ENCODE measurements at places on chromosomes 7 and 10. TPM values are rescaled to one million over a fixed set of nuclear protein-coding genes. Genes with fewer than 3 reads are reported as not detected.

NEUROG3 gene
- polyA plus RNA-seq = not detected

ZNF365 gene
- polyA plus RNA-seq = 0.11 TPM

BMPR1A gene
- 46.0 TPM for polyA plus RNA-seq

LRMDA gene
- polyA plus RNA-seq = 5.1 TPM

TBATA gene
- not detected for polyA plus RNA-seq

NCF1 gene
- polyA plus RNA-seq = 2.2 TPM

HOXA2 gene
- polyA plus RNA-seq = 3.1 TPM

NPC1L1 gene
- 0.04 TPM for polyA plus RNA-seq

CAV2 gene
- 35.8 TPM for polyA plus RNA-seq

CFTR gene
- 0.43 TPM for polyA plus RNA-seq

KCNK18 gene
- polyA plus RNA-seq = not detected

UNCX gene
- polyA plus RNA-seq = not detected

LIPJ gene
- polyA plus RNA-seq = not detected

DUS4L gene
- polyA plus RNA-seq = 6.9 TPM

RAPGEF5 gene
- polyA plus RNA-seq = 13.9 TPM

PLXDC2 gene
- 30.7 TPM for polyA plus RNA-seq

PRTFDC1 gene
- polyA plus RNA-seq = 13.5 TPM

UTF1 gene
- not detected for polyA plus RNA-seq

H2BK1 gene
- polyA plus RNA-seq = not detected

ASB10 gene
- 6.2 TPM for polyA plus RNA-seq

CPEB3 gene
- 3.7 TPM for polyA plus RNA-seq

OR2A5 gene
- polyA plus RNA-seq = not detected

SFRP5 gene
- 1.1 TPM for polyA plus RNA-seq

FANK1 gene
- polyA plus RNA-seq = 0.71 TPM

ITGB8 gene
- 3.9 TPM for polyA plus RNA-seq

CCDC6 gene
- 17.6 TPM for polyA plus RNA-seq

TECPR1 gene
- 28.6 TPM for polyA plus RNA-seq

FAM25C gene
- not detected for polyA plus RNA-seq

TIAL1 gene
- polyA plus RNA-seq = 95.3 TPM

SNX10 gene
- polyA plus RNA-seq = 2.2 TPM

SH2B2 gene
- 17.7 TPM for polyA plus RNA-seq

LRRD1 gene
- polyA plus RNA-seq = 0.44 TPM

UBTD1 gene
- 13.8 TPM for polyA plus RNA-seq

ANXA8 gene
- not detected for polyA plus RNA-seq

SYT15 gene
- polyA plus RNA-seq = 5.2 TPM

JAZF1 gene
- 26.0 TPM for polyA plus RNA-seq

WIPF3 gene
- 16.1 TPM for polyA plus RNA-seq

FGFR2 gene
- 0.54 TPM for polyA plus RNA-seq

ADAM22 gene
- 9.1 TPM for polyA plus RNA-seq

EPHB6 gene
- 4.2 TPM for polyA plus RNA-seq

PDK4 gene
- polyA plus RNA-seq = 12.9 TPM

FBXO24 gene
- 1.0 TPM for polyA plus RNA-seq

MRPL43 gene
- 73.6 TPM for polyA plus RNA-seq

PRPS1L1 gene
- polyA plus RNA-seq = not detected

WAPL gene
- 26.6 TPM for polyA plus RNA-seq

CFAP70 gene
- 2.3 TPM for polyA plus RNA-seq

MOGAT3 gene
- not detected for polyA plus RNA-seq

TCERG1L gene
- 0.22 TPM for polyA plus RNA-seq

SEC23IP gene
- 37.5 TPM for polyA plus RNA-seq

CACNB2 gene
- polyA plus RNA-seq = 1.5 TPM

NKX6-2 gene
- 2.6 TPM for polyA plus RNA-seq

CCDC146 gene
- 9.6 TPM for polyA plus RNA-seq

CNTNAP2 gene
- 6.1 TPM for polyA plus RNA-seq

GHRHR gene
- polyA plus RNA-seq = 0.54 TPM

ZSCAN25 gene
- polyA plus RNA-seq = 8.8 TPM

HOXA3 gene
- polyA plus RNA-seq = 14.3 TPM

PNLIPRP2 gene
- 0.25 TPM for polyA plus RNA-seq

C7orf57 gene
- 0.06 TPM for polyA plus RNA-seq

LIPK gene
- polyA plus RNA-seq = not detected

Data from forelimb muscle (tissue), 1 donor.